Hematopoietic multipotent progenitor cell treated with erythropoietin and hydrocortisone succinate and interleukin-3 and kit ligand, for 15 days (in vitro differentiated cells): ENCODE measurements at places on chromosomes 6 and 20.

- DNase-seq, result no peak
These were observed 3.3 kb downstream of the NPEPL1 start for GRCh38 chr20:58695895-58696375.

GRCh38 chr20:51108638-51109363 lies 85.9 kb upstream of the KCNG1 start:
- DNase-seq, result no peak

GRCh38 chr6:149922642-149923326 lies at the start of gene RAET1G:
TSS of gene RAET1G (minus strand) at chr6:149923121. CDS start at chr6:149923010, 111 bp downstream.
- DNase-seq, result peak; percentile 79

GRCh38 chr6:135233686-135234491 lies 52.8 kb downstream of the MYB start:
- no peak for DNase-seq

DNA sequence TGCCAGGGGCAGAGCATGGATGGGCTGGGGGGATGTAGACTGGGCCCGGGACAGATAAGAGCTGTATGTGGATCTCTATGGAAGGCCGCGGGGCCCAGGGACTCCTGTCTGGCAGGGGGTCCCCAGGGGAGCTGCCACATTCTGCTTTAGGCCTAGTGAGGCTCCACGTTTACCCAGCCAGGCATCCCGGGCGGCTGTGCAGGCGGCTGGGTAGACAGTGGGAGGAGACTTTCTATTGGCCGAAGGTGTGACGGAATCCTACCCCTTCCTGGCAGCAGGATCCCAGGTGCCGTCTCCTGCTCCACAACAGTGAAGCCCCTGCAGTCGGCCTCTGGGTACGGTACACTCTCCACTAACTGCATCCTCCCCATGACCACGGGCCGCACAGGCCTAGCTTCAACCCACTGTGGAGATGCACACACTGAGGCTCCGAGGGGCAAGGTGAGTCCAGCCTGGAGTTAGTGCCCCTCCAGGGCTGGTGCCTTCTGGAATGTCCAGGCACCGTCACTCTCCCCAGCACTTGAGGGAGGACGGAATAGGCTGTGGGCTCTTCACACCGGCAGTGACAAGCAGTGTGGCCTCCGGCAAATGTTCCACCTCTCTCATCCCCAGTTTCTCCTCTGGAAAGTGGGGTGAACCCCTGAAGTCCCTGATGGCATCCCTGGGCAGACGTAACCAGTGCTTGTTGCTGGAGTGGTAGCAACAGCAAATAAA lies 36.8 kb upstream of the ZBP1 start:
- DNase-seq, result no peak

DNA sequence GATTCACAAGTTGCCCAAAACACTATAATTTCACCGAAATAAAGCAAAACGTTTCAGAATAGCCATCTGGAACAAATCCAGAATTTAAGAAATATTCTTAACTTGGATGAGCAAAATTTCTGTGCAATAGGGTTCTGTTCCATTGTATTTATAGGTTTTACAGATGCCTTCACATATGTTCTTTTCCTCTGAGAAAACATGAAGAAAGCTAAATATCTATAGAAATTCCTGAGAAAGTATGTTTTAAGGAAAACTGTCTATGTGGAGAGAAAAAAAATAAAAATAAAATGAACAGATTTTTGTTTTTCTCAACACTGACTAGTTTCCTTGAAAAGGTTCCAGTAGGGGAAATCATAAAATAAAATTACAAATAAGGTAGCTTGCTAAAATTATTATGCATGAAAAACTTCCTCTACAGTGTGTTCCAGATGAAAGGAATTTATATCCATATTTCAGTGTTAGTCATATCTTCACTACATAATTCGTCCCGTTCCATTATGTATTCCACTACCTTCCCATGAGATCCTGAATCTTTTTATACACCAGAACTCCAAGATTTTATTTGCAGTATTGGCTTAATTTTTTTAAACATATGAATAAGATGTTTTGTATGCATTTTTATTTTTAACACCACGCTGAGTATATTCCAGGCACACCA lies 42.4 kb upstream of the TMX4 start:
- no peak for DNase-seq

DNA sequence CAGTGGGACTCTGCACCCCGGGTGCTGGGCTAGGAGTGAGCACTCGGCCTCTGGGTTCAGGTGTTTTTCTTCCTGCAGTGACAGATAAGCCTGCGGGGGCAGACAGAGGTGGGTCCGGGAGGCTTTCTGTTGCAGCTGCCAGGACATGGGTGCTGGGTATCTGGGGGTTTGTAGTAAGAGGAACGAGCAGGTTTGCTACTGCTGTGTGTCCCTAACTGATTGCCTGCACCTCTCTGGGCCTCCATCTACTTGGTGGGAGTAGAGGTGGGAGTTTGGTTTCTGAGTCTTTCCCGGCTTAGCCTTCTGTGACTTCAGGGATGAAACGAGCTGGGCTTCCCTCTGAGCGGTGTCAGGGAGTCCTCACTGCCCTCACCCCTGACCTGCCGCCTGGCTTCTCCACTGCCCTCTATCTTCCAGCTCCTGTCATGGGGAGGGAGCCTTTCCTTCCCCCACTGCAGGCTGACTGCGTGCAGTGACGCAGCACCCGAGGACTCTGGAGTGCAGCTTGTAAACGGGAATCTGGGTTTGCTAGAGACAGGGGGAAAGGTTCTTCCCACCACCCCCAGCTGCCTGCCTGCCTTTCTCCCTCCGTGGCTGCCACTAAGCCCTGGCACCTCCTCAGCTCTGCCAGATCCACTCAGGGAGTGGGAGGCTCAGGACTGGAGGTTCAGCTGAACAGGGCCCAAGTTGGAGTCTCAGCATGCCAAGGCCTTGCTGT lies 6.7 kb downstream of the DLGAP4 start:
- DNase-seq, result no peak

- no peak for DNase-seq
These were observed 364 bp downstream of the FRS3 start for GRCh38 chr6:41779336-41779735.

- no peak for DNase-seq
These were observed 87.1 kb upstream of the HEY2 start for GRCh38 chr6:125662296-125662695.

DNA sequence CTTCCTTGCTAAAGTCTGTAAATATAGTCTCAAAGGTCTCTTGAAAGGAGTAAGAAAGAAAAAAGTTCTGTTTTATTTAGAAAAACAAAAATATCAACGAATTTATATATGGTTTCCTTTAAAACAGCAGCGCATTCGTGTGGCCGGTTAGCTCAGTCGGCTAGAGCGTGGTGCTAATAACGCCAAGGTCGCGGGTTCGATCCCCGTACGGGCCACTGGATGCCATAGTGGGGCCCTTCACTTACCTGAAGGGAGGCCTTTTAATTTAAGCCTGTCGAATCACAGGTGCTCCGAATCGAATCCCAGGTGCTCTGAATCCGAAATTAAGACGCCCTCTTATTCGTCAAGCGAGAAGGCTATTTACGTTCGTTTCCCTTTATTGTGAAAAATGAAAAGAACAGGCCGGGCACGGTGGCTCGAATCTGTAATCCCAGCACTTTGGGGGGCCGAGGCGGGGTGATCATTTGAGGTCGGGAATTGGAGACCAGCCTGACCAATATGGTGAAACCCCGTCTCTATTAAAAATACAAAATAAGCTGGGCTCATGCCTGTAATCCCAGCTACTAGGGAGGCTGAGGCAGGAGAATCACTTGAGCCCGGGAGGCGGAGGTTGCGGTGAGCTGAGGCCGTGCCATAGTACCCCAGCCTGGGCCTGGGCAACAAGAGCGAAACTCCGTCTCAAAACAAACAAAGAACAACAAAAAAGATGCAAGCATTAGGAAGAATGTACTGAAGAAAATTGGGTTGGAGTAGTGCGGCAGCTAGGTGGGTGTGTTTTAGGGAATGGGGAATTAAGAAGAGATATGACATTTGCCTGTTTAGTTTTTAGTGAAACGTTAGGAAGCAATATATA lies 195.8 kb upstream of the ZNF184 start:
- peak; percentile 60 for DNase-seq

DNA sequence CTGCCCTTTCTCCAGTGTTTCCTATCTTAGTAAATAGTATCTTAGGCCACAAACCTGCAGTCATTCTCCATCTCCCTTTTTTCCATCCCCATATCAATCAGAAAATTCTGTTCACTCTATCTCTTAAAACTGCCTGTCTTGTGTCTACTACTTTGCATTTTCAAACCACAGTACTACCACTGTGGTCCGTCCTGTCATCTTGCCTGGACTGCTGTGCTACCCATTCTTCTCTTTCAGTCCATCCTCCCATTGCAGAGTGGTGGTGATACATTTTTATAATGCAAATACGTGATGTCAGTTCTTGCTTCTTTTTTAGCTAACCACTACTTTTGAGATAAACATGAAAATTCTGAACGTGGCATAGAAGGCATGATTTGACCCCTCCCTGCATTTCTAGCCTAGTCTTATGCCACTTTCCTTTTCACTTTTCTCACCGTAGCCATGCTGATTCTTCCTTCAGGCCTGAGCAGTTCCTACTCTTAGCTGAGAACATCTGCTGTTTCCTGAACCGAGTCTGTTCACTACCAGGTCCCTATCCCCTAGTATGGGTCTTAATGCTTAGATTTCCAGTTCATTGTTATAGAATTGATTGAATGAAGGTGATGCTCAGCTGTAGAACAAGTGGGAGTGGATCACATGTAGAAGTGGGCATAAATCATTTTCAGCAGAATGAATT lies 13.8 kb downstream of the TBPL1 start:
- no peak for DNase-seq

DNA sequence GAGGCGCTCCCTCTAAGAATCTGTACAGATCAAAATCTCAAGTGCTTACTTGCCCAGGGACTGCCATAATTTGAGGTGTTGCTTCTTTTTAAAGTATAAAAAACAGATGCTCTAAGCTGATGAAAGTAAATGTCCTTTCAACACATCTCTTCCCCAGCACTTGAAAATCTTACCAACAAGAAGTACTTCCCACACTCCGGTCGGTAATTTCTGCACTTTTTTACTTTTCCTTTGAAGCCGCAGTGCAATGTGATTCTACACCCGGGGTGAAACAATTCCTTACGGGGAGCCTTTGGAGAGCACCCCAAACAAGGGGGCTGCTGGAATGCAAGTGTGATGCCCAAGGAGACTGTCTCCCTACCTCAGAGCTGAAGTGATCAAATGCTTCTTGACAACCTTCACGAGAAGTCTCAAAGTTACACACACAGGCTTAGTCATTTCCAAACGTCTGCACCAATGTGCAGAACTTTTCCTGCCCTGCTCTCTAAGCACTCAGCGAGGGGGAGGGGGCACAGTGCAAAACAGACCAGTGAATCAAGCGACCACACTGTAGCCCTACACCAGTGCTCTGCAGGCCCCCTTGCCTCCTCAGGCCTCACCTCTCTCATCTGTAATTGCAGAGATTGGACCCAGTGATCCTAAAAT lies 56.7 kb downstream of the ATXN1 start:
- DNase-seq, result no peak

- DNase-seq, result no peak
These were observed 11.7 kb upstream of the GOPC start for GRCh38 chr6:117613920-117614560.

DNA sequence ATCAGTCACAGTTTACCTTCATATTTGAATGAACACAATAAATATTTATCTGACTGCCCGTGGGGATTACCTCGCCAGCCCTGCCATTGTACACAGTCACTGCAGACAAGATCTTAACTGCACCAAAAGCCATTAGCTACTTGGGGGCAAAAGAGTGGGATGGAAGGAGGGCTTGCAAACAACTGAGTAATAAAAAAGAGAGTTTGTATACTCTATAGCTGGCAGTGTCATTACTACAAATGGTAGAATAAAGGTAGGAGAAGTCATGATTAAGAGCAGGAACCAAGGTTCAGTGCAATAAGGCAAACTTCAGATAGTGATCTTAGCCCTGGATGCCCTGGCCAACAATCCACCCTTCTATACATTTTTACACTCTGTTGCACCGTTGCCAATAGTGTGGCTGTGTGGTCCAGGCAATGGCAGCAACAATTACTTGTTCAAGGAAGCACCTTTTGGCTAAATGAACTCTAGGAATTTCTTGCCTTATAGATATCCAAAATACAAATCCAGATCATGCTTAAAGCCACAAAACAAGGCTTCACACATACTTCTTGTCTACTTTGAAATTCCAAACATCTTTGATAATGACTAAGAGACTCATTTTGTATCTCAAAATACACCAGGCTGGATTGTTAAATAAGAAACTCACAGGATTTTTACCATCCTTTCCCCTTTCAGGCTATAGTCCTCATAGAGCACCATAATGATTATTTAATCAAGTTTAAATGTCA lies 955.4 kb upstream of the ADGRB3 start:
- DNase-seq, result no peak

DNA sequence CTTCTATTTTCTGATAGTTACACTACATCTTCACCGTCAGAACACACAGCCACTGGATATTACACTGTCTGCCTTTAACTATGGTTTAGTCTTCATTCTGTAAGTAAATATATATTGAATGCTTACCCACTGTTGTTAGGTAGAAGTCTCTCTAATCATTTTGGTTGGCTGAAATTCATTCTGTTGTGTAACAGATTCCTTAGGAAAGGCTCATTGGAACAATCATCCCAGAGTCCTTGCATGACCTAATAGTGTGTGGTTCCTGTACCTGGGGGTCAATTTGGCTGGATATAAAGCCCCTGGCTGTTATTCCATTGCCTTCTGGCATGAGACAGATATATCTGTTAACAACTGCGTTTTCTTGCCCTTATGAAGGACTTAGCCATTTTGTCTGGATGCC lies 9.9 kb downstream of the BLOC1S5 start:
- no peak for DNase-seq

DNA sequence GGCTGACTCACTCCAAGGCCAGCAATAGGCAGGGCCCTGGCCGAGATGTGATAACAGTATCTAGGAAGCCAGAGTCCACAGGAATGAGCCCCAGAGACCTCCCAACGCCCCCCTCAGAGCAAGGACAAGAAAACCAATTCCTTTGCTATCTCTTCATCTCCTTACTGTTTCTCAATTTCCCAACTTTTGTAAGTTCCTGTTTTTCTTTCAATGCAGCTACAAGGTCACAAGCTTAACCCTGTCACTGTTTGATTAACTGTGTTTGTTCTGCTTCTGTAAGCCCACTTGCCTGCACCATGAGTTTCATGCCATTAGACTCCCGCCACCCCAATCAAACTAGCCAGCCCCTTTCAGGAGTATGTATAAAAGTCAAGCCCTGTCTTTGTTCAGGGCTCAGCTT lies 3.5 kb downstream of the FKBP1C start:
- no peak for DNase-seq
